ENCODE measurements at places on chromosomes 12 and 14. TPM values are rescaled to one million over a fixed set of nuclear protein-coding genes. Genes with fewer than 3 reads are reported as not detected.

DNA sequence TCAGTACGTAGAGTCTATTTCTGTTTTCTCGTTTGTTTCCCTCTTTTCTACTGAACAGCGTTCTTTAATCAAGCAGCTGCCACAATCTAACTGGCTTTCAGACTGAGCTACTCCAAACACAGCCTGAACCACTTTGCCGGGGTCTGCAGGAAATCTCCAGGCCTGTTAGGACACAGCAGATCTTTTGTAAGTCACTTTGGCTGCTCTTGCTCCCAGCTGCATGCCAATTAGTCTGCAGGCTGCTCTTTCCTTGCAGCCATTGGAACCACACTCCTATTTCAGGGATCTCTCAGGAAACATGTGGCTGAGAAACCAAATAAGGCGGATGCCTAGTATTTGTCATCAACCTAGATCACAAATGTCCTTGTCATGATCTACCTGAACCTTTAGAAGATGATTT lies 73.6 kb downstream of the TMTC1 start:
- DNase-seq = peak; percentile 23

The OR10A7 gene
- total RNA-seq = not detected

GRCh38 chr12:47282206-47282605 lies 202.4 kb upstream of the AMIGO2 start:
- peak; percentile 26 for DNase-seq

DNA sequence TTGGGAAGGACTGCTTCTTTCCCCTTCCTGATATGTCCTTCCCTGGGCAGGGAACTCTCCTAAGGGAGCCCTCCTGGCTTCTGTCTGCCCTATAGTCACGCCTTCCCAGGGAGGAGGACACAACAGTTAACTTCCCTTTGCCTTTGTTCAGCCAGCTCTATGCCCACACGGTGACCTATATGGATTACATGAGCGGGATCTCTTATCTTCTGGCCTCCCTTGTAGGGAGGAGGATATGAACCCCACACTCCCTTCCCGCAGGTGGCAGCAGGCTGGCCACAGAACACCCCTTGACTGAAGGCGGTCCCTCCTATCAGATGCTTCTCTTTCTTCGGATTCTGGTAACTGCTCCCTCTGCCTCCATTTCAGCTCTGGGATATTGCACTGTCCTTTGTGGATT lies 135.6 kb upstream of the MAX start:
- DNase-seq = no peak

DNA sequence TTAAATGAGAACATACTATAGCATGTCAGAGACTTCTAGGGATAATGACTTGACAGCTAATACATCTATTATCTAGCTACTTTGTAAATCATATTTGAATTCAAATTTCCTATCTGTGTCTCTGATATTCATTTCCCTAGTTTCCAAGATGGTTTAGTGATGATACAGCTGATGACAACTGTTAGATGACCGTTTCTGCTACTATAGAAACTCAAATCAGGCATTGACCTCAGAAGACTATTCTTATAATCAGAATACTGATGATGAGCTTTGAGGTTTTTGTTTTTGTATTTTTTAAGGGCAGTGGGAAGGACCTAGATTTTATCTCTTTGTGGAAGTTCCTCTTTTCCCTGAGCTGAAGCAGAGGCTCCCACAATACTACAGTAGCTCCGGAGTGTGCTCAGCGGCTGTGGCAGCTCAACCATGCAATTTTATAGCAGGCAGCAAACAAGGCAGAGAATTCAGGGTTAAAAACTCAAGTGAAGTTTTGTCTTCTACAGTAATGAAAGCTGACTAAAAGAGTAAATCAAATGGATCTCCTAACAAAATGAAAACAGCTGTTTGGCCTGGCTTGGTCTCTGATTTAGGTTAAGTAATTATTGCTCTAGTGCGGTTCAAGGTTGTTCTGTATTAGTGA lies 145.1 kb downstream of the SLC25A21 start:
- no peak for DNase-seq

The PTGR2 gene
- total RNA-seq = 5.8 TPM

DNA sequence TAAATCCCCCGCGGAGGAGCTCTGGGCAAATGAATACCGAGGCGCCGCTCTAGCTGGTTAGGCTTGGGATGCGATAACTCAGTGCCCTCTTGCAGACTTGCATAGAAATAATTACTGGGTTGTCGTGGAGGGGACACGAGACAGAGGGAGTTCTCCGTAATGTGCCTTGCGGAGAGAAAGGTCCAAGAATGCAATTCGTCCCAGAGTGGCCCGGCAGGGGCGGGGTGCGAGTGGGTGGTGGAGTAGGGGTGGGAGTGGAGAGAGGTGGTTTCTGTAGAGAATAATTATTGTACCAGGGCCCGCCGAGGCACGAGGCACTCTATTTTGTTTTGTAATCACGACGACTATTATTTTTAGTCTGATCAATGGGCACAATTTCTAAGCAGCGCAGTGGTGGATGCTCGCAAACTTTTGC lies 2.5 kb upstream of the TBX5 start:
- DNase-seq = no peak

The BCL11B gene
- total RNA-seq = 2.9 TPM

The PPP1R36 gene
- total RNA-seq = 1.1 TPM

DNA sequence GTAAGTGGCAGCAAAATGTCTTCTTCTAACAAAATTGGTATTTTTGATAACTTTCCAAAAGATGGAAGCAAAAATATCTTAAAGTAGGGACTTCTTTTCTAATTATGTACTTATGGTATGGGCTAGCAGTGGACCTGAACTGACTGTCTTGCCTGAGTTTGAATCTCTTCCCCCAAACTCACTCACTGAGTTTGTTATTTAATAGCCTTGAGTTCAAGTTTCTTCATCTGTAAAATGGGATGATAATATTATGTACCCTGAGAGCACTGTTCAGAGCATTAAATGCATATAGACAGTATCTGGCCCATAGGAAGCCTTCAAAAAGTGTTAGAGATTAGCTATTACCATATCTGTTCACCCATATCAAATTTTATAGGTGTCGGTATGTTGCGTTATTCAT lies 210.4 kb upstream of the NUDT4 start:
- DNase-seq = no peak

The TPH2 gene
- not detected for total RNA-seq

DNA sequence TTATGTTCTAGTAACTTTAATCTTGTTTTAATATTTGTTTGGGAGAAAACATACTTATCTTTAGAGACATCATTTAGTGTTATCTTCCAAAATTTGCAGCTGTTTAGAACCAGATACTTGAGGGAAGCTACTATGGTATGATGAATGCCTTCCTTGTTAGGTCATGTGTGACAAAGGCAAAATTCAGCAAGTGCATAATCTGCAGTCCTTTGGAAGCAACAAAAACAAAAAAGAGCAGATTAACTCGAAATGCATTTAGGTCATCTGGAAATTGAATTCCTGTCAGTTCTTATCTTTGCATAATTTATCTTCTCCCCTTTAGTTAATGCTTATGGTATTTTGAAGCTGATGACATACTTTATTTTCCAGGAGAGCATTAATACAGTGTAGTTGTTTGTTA lies 3.5 kb downstream of the FBXO34 start:
- DNase-seq = peak; percentile 20

The RPL36AL gene
- total RNA-seq = 337 TPM

- peak; percentile 37 for DNase-seq
Measured at GRCh38 chr14:36241183-36241582, 64.7 kb upstream of the PTCSC3 start.

The KLRC1 gene
- not detected for total RNA-seq

DNA sequence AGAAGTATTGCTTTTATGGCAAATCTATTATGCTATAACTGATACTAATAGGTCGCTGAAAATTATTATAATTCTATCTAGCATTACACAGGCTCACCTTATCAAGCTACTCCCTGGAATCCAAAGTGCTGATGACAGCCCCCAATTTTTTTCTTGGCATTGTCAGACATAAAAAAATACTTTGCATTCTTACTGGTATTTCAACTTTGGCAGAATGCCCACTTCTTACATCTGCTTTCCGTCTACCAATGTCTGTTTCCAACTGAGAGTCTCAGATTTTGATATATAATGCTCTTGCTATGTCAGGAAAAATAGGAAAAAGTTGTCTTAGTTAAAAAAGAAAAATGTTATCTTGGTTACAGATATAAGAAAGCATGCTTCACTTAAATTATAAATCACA lies 615.4 kb downstream of the C12orf50 start:
- no peak for DNase-seq

DNA sequence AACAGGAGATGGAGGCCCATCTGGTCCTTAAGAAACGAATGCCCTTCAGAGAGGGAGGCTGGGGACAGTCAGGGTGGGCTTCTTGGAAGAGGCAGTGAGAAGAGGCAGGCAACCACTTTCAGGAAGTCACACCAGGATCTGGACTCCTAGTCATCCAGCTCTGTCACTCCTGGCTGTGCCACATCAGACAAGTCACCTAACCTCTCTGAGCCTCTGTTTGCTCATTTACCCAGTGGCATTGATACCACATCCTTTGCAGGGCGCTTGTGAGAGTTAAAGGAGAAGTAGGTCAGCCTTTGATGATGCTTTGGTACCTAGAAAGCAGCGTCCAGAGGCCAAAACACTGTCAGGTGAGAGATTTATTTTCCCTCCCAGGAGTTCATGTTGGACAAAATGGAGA lies 11.1 kb downstream of the CCDC197 start:
- no peak for DNase-seq

GRCh38 chr12:117583677-117584225 lies 222.3 kb upstream of the NOS1 start:
- no peak for DNase-seq

GRCh38 chr12:27693403-27693802 lies 2.8 kb upstream of the REP15 start:
- no peak for DNase-seq

- DNase-seq = no peak
Measured at GRCh38 chr12:117277875-117278274, 83.6 kb downstream of the NOS1 start.

The TPPP2 gene
- total RNA-seq = not detected

DNA sequence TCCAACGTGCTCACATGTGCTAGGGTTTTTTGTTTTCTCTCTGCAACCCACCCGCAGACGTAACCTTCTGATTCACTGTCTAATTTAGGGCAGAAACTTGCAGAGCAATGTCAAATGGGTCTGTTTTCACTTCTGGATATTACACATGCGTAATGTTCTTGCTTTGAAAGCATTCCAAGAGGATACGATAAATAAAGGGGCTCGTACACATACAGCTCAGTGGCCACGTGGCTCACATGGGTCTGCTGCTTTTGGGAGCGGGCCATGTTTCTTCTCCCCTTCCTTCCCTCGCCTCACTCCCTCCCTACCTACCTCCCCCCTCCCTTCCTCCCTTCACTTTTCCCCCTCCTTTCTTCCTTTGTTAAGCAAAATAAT lies 23.4 kb downstream of the CACNA1C start:
- no peak for DNase-seq
